Inflammatory macrophage treated with lipopolysaccharide for 4 hours (primary cell): ENCODE measurements at places on chromosomes 7 and 10.

DNA sequence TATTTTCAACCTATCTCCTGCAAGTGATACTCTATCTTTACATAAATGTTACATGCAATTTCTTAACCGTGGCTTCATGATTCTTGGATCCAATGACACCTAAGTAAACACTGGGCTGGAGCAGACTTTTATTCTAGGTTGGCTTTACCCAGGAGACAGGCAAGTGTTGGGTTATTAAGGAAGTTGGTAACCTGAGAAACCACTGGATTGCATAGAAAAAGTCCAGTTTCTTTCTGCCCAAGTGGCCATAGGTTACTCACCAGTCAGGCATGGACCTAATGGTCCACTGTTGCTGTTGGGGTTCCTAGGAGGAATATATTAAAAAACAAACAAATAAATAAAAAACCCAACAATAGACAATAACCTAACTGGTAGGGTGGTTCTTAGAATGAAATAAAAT, 112.8 kb downstream of the SEMA3D start:
- DNase-seq: no peak

DNA sequence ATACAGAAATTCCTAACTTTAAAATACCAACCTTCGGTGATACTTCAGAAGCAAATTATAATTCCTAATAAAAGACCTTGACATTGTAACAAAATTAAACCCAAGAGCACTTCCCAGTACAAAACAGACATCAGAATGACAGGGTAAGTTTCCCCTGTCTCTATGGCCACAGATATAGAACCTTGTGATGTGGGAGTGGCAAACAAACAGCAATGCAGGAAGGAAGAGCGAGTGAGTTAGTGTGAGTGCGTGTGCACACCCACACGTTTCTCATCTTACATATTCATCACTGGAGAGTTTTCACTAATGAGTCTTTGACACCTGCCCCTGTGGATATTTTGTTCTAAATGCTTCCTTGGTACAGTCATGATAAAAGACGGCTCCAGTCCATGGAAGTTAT, 72.2 kb downstream of the VWC2 start:
- DNase-seq: no peak

DNA sequence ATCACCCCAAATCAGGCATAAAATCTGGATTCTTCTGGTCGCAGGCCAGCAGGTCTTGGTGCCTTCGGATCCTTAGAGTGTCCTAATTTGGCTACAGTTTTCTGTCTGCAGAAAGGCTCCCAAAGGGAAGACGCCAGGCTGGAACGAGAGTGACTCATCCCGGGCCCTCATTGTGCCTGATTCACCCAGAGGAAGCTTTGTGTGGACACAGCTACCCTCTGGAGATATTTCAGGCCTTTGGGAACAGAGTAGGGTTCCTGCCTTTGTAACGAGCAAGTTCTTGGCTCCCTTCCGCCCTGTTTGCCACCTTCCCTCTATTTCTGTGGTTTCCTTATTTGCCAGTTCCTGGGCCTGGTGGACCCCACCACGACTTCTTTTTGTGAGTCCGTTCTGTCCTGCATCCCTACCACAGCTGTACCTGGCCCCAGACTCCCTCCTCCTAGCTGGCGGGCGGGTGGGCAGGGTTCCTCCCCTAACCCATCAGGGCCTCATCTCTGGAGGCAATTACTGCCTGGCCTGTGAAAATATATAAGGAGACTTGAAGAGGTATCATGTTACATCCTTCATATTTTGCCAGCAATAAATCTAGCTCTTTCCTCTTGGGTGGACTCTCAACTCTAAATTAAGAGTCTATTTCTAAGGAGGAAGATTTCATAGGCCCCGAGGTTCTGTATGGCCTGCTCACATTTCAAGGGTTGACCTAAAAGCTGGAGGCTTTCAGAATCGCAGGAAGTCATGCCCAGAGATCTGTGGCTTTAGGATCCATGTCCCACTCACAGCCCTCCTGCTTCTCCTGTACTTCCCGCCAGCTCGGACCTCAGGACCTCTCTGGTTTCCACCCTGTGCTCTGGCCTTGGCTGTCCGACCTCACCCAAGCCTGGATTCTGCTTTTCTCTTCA, 219.2 kb upstream of the ZNF32 start:
- no peak for DNase-seq

DNA sequence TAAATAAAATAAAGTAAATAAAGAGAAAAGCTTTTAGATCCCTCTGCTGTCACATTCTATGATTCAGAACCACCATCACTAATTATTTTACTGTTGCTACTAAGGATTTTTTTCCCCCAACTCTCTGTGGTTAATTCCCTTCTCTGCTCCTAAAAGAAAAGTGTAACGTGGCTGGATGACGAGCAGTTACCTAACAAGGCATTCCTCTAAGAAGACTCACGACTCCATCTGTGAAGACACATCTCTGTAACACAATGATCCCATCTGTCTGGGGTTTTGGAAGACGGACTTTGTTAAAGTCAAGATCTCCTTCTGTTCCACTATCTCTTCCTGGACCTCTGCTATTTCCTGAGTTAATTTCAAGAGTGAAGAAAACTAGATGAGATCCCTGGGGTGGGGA, 179.9 kb downstream of the SFMBT2 start:
- no peak for DNase-seq

GRCh38 chr7:115782696-115783490, 247.7 kb downstream of the TFEC start:
- no peak for DNase-seq
